Activated T-helper 2 cell treated with anti-CD3 and anti-CD28 coated beads, Interferon-gamma antibody, Interleukin-2, Interleukin-4, amounts not matched to agents 10 μg/mL and 5 μg/mL and 100 μg/mL, durations not matched to agents 14 hours and 24 hours and 36 hours (primary cell): ENCODE measurements at places on chromosomes 1 and 21. TPM values are rescaled to one million over a fixed set of nuclear protein-coding genes. Genes with fewer than 3 reads are reported as not detected.

AMY1A gene
- total RNA-seq, result not detected in 2 replicates

LYPLA2 gene
- total RNA-seq, result 86.4 and 88.4 TPM in 2 replicates

IARS2 gene
- 87.8 and 89.1 TPM in 2 replicates for total RNA-seq

OR2T35 gene
- total RNA-seq, result not detected in 2 replicates

A3GALT2 gene
- total RNA-seq, result not detected in 2 replicates

CNR2 gene
- total RNA-seq, result 0.05 and 0.07 TPM in 2 replicates

SPRR1B gene
- not detected in 2 replicates for total RNA-seq

HOOK1 gene
- 0.90 and 1.4 TPM in 2 replicates for total RNA-seq

DNA sequence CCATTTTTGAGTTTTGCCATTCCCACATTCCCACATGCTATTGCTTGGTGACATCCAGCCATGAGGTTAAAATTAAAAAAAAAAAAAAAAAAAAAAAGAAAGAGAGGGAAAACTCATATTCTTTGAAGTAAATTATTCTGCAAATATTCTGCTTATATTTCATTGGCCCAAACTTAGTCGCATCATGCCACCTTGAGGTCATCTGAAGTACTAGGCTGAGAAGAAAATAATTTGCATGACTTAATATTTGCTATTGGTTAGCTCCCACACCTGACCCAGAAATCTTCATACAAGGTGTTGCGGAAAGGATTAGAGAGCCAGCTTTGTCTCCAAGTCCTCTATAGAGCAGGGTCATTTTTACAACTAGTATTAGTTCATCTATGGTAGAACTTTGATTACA is 2206.0 kb downstream of the MRPL39 start:
- H3K4me1 ChIP-seq, result no peaks in the 10 kb centered on the region
- H3K27me3 ChIP-seq, result no peaks in the 10 kb centered on the region
- no peaks in the 10 kb centered on the region for H3K36me3 ChIP-seq
- no peak overlapping the region for H3K4me3 ChIP-seq
- DNase-seq, result no peak
- no peak overlapping the region for H3K27ac ChIP-seq

DNA sequence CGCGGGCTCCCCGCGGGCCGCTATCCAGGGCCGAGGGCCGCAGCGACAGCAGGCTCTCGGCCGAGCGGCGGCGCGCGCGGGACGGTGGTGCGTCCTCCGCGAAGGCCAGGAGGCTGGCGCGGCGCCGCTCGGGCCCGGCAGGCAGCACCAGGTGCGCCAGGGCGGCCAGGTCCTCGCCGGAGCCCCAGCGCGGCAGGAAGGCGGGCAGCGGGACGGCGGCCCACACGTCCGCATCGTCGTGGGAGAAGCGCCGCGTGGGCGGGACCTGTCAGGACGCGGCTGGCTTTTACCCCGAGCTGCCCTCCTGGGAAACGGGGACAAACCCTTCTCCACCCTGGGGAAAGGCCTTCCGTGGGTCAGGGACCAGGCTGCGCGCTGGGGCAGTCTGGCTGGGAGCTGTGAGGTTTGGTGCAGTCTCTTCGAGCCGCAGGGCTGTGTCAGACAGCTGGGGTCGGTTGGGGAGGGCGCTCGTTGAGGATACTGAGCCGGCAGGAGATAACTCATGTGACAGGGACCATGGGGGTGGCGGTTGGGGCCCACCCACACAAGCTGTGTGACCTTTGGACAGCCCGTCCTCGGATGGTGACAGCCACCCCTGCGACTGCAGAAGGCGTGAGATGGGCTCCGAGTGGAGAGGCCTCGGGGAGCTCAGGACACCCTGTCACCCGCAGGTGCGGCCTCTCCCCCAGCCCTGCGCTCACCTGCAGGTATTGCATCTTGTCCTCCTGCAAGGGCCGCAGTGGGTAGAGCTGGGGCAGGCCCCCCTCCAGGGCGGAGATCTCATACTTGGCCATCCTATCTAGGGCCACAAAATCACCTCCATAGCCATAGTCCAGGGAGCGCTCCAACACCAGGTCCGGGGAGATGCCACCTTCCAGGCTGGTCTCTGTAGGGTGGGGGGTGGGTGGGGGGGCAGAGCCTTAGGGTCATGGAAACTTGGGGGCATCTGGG is 6.0 kb downstream of the HES3 start:
- no peak for DNase-seq
- H3K4me3 ChIP-seq, result no peak overlapping the region
- peaks cover 4% of the 10 kb centered on the region for H3K4me1 ChIP-seq
- H3K36me3 ChIP-seq, result no peaks in the 10 kb centered on the region

GRCh38 chr1:55120538-55120937 is 81.2 kb downstream of the PCSK9 start:
- H3K27me3 ChIP-seq, result no peaks in the 10 kb centered on the region
- H3K4me3 ChIP-seq, result no peak overlapping the region
- H3K36me3 ChIP-seq, result peaks cover 88% of the 10 kb centered on the region
- H3K27ac ChIP-seq, result no peak overlapping the region

DNA sequence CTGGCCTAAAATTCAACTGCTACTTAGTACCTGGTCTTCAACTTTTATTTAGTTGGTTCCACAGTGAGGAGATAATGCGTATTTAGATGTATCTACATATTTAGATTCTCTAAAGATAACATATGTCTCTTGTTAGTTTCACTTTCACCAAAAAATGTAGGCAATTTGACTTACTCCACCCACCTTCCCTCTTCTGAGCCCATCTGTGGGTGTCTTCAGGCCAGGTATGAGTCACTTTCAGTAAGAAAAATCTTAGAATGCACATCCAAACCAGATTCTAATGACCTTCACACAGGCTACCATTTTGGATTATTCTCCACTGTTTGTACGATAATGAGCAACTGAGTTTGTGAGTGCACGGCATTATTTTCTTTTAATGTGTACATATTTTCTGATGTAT is 501.7 kb downstream of the NEGR1 start:
- no peak for DNase-seq
- H3K27me3 ChIP-seq, result no peaks in the 10 kb centered on the region
- H3K27ac ChIP-seq, result no peak overlapping the region
- peaks cover 4% of the 10 kb centered on the region for H3K4me1 ChIP-seq
- no peak overlapping the region for H3K4me3 ChIP-seq
- H3K36me3 ChIP-seq, result no peaks in the 10 kb centered on the region

- peaks cover 6% of the 10 kb centered on the region for H3K36me3 ChIP-seq
- peak overlapping the region; percentile 47 for H3K4me3 ChIP-seq
- H3K27ac ChIP-seq, result peak overlapping the region; percentile 89
- H3K27me3 ChIP-seq, result no peaks in the 10 kb centered on the region
These were observed 100.1 kb upstream of the S1PR1 start for GRCh38 chr1:101136739-101137138.

GRCh38 chr1:173590557-173590956 is 12.3 kb downstream of the SLC9C2 start:
- no peaks in the 10 kb centered on the region for H3K36me3 ChIP-seq
- H3K4me3 ChIP-seq, result no peak overlapping the region
- H3K27me3 ChIP-seq, result peaks cover 5% of the 10 kb centered on the region
- DNase-seq, result no peak
- H3K27ac ChIP-seq, result no peak overlapping the region

GRCh38 chr1:244751271-244751895 is 84.1 kb upstream of the COX20 start:
- H3K27ac ChIP-seq, result no peak overlapping the region
- DNase-seq, result no peak
- H3K27me3 ChIP-seq, result no peaks in the 10 kb centered on the region
- no peaks in the 10 kb centered on the region for H3K4me1 ChIP-seq
- H3K4me3 ChIP-seq, result no peak overlapping the region

DNA sequence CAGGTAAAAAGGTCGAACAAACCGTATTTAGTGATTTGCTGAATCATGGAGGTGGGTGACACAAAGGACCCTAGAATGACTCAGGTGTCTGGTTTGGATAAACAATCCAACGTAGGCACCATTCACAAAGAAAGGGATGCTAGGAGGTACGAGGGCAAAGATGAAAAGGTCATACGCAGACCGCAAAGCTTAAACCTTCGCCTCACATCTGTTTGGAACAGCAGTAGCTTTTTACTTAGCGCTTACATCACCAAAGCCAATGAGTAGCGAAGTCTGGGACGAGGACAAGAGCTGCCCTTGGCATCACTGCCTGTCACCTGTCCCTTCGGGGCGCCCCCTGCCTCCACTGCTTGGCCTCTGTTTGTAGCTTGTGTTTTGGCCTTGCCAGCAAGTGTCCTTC is 350.2 kb downstream of the SMYD3 start:
- DNase-seq, result no peak
- H3K4me3 ChIP-seq, result no peak overlapping the region
- no peaks in the 10 kb centered on the region for H3K36me3 ChIP-seq
- no peak overlapping the region for H3K27ac ChIP-seq
- H3K27me3 ChIP-seq, result no peaks in the 10 kb centered on the region
- H3K4me1 ChIP-seq, result no peaks in the 10 kb centered on the region

DNA sequence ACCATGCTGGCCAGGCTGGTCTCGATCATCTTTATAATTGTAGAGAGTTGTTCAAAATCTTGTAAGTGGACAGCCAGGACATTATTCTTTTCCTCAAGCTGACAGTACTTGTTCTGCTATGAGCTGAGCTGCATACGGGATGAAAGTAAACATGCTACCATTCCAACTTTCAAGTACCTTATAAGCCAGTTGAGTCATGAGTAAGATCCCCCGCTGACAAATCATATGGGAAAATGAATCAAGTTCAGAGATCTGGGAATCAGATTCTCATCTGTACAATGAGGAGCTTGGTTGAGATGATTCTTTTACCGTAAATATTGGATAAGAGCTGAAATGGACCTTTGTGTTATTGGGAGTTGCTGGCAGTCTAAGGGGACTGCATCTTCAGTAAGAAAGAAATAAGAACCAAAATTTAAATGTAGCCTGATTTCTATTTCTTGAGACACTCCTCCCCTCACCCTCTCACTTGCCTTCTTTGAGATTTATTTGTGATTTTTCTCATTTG is 62.7 kb downstream of the CENPF start:
- peaks cover 81% of the 10 kb centered on the region for H3K36me3 ChIP-seq
- H3K27me3 ChIP-seq, result no peaks in the 10 kb centered on the region
- DNase-seq, result no peak
- no peak overlapping the region for H3K27ac ChIP-seq

DNA sequence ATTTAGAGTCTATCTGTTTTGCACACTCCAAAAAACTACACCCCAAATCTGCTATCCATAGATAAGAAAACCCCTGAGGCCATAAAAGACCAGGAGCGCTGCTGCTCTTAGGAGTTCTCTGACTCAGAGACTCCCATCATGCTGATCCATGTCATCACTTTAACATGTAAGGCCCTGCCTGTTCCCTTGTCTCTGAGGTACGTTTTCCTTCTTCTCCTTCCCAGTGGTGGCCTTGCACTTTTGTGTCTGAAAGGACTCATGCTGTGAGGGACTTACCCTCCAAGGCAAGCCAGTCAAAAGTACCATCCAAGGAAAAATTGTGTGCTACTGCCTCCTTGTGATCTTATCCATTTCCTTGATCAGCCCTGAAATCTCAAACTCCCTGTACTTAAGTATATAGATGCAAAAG is 427.4 kb upstream of the NCAM2 start:
- no peaks in the 10 kb centered on the region for H3K4me1 ChIP-seq
- DNase-seq, result no peak
- H3K27me3 ChIP-seq, result no peaks in the 10 kb centered on the region
- H3K36me3 ChIP-seq, result no peaks in the 10 kb centered on the region
- no peak overlapping the region for H3K4me3 ChIP-seq

DNA sequence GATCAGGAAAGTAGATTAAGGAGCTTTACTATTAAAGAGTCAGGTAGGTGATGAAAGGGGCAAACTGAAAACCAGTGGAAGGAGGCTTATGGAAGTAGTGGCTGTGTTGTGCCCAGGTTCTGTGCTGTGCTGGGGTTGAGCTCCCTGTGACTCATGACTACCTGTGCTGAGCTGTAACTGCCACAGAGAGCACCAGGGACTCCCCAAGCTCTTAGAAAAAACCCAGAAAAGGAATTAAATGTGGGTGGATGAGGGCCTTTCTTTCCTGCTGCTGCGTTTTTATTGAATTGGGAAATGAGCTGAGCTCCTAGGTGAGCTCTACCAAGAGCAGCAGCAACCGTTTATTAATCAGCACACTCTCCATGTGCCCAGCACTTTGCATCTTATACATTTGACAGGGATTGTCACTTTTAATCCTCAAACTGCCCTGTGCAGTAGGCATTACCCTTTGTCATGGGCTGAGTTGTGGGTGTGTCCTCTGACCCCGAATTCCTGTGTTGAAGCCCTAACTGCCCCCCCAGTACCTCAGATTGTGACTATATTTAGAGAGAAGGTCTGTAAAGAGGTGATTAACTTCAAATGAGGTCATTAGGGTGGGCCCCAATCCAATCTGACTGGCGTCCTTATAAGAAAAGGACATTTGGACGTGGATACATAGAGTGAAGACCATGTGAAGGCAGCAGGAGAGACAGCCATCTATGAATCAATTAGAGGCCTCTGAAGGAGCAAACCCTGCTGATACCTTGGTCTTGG is 65.4 kb downstream of the AK4 start:
- no peak for DNase-seq
- H3K27me3 ChIP-seq, result no peaks in the 10 kb centered on the region
- H3K4me3 ChIP-seq, result peak overlapping the region; percentile 6
- H3K4me1 ChIP-seq, result peaks cover 57% of the 10 kb centered on the region
- H3K27ac ChIP-seq, result peak overlapping the region; percentile 76
- peaks cover 28% of the 10 kb centered on the region for H3K36me3 ChIP-seq

DNA sequence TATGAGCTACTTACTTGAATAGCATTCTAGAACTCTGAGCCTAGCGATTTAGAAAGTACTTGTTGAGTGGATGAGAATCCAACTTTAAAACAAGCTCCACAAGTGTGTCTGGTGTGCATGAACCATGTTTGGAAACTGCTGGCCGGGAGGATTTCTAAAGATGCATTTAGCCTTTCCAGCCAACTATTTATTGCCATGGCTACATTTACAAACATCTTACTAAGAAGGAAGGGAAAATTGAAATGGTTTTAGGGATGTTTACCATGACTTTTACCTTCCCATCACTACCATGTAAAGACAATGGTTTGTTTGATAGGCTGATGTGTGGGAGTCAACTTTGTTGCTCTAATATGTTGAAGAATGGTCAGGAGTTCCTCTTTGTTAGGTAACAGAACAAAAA is 37.7 kb upstream of the ARHGAP29 start:
- H3K36me3 ChIP-seq, result no peaks in the 10 kb centered on the region
- DNase-seq, result no peak
- no peak overlapping the region for H3K27ac ChIP-seq

GRCh38 chr21:44483288-44484237 is 28.3 kb downstream of the LRRC3 start:
- H3K36me3 ChIP-seq, result no peaks in the 10 kb centered on the region
- no peak for DNase-seq
- H3K4me3 ChIP-seq, result no peak overlapping the region
- no peak overlapping the region for H3K27ac ChIP-seq
- no peaks in the 10 kb centered on the region for H3K27me3 ChIP-seq

DNA sequence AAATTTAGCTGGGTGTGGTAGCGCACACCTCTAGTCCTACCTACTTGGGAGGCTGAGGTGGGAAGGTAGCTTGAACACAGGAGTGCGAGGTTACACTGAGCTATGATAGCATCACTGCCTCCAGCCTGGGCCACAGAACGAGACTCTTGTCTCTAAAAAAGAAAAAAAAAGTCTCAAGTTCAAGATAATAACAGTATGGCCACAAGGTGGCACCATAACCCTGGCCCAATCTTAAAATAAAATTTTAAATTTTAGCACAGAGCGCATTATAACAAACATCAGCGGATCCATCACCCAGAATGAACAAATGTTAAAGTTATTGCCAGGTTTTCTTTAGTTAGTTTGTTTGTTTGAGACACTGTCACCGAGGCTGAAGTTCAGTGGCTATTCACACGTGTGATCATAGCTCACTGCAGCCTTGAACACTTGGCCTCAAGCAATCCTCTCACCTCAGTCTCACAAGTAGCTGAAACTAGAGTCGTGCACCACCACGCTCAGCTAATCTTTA is 2.9 kb upstream of the HTR6 start:
- H3K27ac ChIP-seq, result no peak overlapping the region
- peaks cover 8% of the 10 kb centered on the region for H3K4me1 ChIP-seq
- H3K27me3 ChIP-seq, result peaks cover 28% of the 10 kb centered on the region

- no peaks in the 10 kb centered on the region for H3K36me3 ChIP-seq
- H3K27ac ChIP-seq, result no peak overlapping the region
- DNase-seq, result no peak
- H3K27me3 ChIP-seq, result peaks cover 21% of the 10 kb centered on the region
- no peak overlapping the region for H3K4me3 ChIP-seq
These were observed 51.3 kb downstream of the ARHGEF11 start for GRCh38 chr1:156994277-156994676.
